CD4-positive, alpha-beta T cell treated with Interleukin-6 at 100 ng/mL for 8 hours (primary cell): ENCODE measurements at places on chromosomes 13 and 19.
A peak's percentile ranks its signal among the peaks of the same experiment; 100 is the strongest.

DNA sequence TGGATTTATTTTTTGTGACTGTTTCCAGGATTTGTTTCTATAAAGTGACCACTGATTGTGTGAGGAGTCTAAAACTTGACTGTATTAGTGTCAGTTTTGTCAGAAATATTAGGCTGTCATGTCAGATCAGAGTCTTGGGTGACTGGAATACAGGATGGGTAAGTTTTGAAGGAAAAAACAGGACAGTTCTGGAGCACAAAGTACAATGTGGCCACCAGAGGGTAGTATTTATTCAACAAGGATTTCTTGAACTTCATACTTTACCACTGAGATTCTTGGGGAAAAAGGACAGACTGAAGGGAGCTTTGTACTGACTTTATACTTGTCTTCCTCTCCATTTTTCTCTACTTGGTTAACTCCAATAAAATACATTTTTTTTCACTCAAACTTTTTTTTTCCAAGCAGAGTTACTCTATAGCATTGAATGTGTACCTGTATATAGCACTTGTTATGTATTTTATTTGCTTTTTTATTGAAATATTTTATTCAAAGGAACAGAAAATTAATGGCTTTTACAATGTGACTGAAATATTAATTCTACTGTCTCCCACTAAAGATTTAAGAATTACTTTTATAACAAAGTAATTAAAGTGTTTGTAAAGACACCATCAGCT, 51.1 kb downstream of the LMO7 start:
- DNase-seq = no peak

GRCh38 chr13:35723053-35723461, 246.6 kb upstream of the MAB21L1 start:
- no peak for DNase-seq

GRCh38 chr19:10269333-10270179, 1.4 kb upstream of the ICAM1 start:
- peak; percentile 83 for DNase-seq

- no peak for DNase-seq
Measured at GRCh38 chr13:37709318-37709717, 110.8 kb upstream of the POSTN start.

- DNase-seq = no peak
Measured at GRCh38 chr19:37886571-37886970, 19.8 kb downstream of the WDR87 start.

DNA sequence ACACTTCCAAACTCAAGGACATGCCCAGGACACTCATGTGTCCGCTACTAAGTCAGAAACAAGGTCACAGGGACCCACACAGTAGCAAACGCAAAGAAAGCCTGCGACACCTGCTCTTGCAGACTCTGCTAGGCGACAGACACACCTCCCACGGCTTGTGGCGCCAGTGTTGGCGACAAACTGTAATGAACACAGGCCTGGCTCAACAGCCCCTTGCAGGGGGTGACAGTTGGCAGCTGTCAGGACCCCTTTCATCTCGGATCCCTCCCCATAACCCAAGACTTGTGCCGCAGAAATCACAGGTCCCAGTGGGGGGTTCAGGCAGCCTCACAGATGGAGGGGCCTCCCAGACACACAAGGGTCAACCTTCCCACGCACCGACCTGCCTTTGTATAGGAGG, 364 bp downstream of the CKM start:
- DNase-seq = no peak

- DNase-seq = no peak
Measured at GRCh38 chr19:15248106-15248505, 15.9 kb upstream of the EPHX3 start.
